HCT116 (cell line): ENCODE measurements at places on chromosomes 16 and 17.

DNA sequence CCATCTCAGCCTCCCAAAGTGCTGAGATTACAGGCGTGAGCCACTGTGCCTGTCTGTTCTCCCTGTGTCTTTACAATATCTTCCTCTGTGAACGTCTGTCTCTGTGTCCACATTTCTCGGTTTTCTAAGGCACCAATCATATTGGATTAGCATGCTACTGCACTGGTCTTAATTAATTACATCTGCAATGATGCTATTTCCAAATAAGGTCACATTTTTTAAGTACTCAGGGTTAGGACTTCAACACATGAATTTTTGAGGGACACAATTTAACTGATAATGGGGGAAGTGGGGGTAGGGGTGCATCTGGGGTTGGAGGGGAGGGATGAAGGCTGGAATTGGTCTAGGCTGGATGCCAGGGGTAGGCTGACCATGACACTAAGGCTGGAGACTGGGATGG is 102.6 kb downstream of the N4BP1 start:
- no peak for DNase-seq

DNA sequence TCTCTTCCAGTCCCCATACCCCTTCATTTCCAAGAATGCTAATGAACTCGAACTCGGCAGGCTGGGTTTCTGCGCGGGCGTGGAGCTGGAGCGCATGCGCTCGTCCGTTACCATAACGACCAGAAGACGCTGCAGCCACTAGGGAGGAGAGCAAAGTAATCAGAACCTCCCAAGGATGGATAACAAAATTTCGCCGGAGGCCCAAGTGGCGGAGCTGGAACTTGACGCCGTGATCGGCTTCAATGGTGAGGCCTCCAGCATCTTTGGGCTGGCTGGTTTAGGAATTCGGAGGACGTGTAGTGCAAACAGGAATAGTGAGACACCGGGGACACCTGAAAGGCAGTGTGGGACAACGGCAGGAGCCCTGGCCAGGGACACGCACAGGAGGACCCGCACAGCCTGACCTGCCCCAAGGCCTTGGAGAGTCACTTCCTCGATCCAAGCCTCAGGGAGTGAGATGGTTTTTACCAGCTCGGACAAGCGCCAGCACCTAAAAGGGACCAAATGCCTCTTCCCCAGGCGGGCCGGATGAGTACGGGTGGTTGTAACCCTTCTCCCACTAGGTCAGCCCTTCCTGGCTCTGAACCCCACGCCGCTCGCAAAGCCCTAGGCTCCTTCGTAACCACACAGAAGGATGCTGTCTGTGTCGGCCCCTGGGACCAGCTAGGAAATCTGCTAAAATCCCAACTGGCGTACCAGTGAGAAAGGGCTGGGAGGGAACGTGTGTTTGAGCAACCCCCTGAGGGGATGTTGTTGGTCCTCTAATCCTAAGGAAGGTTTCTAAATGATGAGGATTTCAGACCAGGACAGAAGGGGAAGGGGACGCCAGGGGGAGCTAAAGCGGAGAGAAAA is at the start of gene CFAP52:
CFAP52 (plus strand) TSS at position 122 of the 852 bp plus-strand sequence; CDS start at position 176, 54 bp downstream.
- DNase-seq = peak; percentile 48

- DNase-seq = no peak
Observed at GRCh38 chr17:82545071-82545462, 25.5 kb downstream of the FOXK2 start.

GRCh38 chr16:5252791-5253190 is 155.2 kb upstream of the EEF2KMT start:
- no peak for DNase-seq

- no peak for DNase-seq
Observed at GRCh38 chr16:54326266-54326662, 39.7 kb upstream of the IRX3 start.

- no peak for DNase-seq
Observed at GRCh38 chr17:19979917-19980770, 2.5 kb upstream of the AKAP10 start.

DNA sequence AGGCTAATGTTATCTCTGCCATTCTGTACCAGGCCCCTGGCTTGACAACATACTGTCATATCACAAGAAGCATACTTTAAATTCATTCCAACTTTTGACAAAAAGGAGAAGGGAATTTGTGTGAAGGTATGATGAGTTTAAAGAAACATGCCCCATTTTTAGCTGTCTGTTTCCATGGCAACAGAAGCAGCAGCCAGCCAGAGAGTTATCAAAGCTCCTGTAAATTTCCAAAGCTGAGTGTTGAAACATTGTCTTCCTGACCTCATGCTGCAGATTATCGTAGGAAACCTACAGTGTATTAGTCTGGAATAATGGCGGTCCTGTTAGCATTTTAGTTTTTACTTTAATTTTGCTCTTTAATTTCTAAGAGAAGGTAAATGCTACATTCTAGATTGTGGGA is 124.9 kb downstream of the MRTFB start:
- no peak for DNase-seq

DNA sequence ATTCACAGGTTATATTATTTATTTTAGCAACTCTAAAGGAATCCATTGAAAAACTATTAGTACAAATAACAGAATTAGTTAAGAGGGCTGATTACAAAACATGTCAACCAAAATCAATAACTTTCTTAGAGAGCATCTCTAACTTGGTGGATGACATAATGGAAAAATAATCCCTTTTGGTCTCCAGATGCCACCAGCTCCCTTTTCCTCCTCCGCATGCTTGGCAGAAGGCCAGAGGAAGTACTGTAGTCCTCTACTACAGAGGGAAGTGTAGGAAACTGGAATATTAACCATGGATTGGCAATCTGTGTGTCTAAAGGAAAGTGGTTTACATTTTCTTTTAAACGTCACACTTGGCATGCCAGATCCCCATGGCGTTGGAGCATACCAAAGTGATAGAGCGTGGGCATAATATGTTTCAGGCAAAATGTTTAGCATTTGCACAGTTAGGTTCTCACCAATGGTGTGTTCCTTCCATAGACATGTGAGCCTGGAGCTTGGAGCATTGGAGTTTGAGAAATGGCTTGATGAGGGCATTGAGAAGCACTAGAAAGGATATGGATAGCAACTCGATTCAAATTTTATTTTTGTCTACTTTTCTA is 106.3 kb downstream of the PRKCB start:
- no peak for DNase-seq

DNA sequence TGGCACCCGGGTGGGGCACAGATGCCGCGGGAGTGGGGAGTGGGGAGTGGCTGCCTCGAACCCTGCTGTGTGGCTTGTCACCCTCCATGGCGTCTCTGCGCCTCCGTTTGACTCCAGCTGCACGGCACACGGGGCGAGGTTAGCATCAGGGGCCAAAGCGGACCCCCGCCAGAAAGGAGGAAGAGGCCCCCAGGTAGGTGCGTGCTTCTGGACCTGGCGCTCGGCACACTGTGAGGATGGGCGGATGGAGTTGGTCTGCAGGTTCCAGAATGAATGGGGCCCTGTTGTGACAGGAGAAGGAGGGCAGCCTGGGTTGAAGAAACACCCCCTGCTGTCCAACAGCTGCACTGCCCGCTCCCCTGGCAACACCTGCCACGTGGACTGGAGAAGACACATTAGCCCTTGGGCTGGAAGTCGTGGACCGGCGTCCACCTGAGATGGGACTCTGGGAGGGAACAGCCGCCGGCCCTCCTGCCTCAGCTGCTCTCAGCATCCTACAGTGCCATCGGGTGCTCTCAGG is 9.4 kb upstream of the FASN start:
- no peak for DNase-seq

GRCh38 chr16:50719401-50720337 is 22.2 kb upstream of the CYLD start:
- no peak for DNase-seq

GRCh38 chr16:86991679-86992078 is 325.5 kb downstream of the C16orf95 start:
- DNase-seq = no peak

GRCh38 chr17:79923974-79924638 is 84.9 kb upstream of the CBX4 start:
- peak; percentile 52 for DNase-seq

- no peak for DNase-seq
Observed at GRCh38 chr16:79192904-79193303, 407.6 kb downstream of the MAF start.

DNA sequence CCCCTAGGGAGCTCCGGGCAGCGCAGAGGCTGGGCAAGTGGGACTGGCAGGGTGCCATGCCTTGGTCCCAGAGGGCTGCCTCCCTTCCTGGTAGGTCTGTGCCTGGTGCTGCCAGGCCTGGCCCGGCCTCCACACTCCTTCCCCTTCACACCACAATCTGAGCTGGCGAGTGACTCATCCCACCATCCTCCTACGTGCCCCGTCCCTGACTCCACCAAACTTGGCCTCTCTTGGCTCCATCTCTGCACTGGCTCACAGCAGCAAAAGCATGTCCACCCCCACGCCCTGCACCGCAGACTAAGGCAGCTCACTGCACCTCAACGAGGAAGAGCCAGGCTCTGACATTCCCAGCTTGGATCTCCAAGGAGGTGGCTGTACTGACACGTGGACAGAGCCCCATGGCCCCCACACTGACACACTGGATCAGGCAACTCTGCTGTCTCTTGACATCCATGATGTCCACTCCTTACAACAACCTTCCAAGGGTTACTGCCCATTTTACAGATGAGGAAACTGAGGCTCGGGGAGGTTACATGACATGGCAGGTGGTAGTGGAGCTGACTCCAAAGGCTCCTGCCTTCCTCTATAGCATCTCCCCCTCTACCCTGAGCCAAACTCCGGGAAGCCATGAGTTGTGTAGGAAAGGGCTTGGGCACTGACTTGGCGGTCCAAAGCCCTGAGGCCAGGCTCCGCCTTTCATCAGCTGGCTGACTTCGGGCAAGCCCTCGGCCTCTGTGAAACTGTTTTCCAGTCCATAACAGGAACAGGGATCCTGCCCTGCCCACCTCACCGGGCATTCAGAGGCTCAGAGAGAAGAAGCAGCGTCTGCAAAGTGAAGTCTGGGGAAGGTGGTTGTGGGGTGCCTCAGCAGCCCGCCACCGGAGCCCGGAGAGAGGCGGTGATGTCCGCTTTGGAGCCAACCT is 20.1 kb upstream of the KRT19 start:
- peak; percentile 96 for DNase-seq

GRCh38 chr16:83147244-83147643 is 520.5 kb downstream of the CDH13 start:
- no peak for DNase-seq

GRCh38 chr17:80104321-80104955 is 3.1 kb downstream of the GAA start:
- no peak for DNase-seq

- DNase-seq = no peak
Observed at GRCh38 chr17:83185023-83186002, 105.9 kb downstream of the METRNL start.

DNA sequence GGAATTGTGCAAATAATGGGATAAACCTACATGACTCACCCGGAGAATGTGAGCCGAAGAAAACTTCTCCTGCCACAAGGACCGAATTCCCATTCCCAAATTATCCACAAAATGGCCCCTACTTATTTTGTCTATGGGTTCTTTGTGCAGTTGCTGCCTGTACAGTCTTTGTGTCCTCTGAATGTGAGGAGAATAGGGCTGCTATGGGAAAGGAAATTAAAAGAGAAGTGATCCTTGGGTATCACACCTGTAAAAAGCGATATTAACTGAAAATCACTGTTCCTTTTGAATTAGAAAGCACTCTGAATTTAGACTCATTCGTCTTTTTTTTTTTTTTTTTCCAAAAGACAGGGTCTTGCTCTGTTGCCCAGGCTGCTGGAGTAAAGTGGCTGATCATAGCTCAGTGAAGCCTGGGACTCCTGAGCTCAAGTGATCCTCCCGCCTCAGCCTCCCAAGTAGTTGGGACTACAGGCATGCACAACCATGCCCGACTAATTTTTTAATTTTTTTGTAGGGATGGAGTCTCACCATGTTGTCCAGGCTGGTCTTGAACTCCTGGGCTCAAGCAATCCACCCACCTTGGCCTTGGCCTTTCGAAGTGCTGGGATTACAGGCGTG is 45.4 kb downstream of the CHD9 start:
- DNase-seq = no peak

DNA sequence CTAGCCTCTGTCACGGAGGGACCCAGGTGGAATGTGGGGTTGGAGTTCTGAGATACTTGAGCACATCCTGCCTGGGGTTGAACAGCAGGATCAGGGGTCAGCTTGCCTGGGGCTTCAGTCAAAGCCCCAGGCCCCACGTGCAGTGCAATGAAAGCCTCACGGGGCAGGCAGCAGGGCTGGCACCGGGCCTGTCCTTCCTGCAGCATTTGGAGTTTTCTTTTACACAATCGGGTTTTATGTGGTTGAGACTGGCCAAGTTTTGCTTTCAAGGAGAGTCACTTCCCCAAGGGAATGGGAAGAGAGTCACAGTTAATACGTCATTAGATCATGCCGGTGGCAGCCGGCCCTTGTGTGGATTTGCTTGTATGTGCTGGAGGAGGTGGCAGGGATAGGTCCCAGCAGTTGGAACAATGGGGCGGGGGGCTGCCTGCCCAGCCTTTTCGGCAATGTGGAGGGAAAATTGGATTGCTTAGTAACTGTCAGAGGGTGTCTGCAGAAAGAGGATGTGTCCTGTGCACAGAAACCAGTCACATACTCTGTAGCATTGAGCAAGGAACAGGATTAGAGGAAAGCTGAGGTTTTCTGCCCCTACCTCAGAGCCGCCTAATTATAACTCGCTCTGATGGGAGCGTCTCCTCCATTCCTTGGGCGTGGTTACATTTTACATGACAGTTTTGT is 4.5 kb downstream of the RMI2 start:
- DNase-seq = no peak

- DNase-seq = no peak
Observed at GRCh38 chr17:29677824-29678223, 55.1 kb upstream of the CORO6 start.

- no peak for DNase-seq
Observed at GRCh38 chr16:68283346-68283745, 19.0 kb downstream of the SLC7A6 start.

- DNase-seq = peak; percentile 92
Observed at GRCh38 chr16:30947859-30948666, 805 bp upstream of the ORAI3 start.

GRCh38 chr17:33369149-33369548 is 76.1 kb upstream of the ASIC2 start:
- DNase-seq = no peak

DNA sequence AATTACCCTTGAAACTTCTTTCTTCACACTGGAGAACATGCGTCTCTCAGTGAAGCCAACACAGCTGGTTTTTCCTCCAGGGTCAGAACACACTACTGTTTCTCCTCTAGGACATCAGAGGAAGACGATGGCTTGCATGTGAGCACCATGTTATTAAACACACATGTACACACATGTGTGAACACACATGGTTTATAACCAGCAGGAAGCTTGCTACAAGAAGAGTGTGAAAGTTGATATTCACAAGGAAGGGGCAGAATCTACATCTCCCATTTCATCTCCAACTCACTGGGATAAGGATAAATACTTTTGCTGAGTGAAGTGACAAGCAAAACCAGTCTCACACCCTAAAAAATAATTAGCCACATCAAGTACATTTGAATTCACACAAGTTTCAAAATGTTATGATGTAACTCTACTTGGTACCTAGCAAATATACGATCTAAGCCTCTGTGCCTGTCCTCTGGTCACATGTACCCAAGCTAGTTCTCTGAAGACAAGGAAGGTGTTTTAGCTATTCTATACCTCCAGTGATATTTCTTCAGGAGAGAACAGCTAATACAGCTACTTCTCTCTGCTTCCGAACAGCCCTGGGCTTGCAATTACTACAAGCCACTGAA is 127.7 kb downstream of the PARN start:
- no peak for DNase-seq
